Mucosa of descending colon (tissue), 3 donors: ENCODE measurements at places on chromosomes 16 and 17. TPM values are rescaled to one million over a fixed set of nuclear protein-coding genes. Genes with fewer than 3 reads are reported as not detected.

- DNase-seq, result no peak
These were observed 7.5 kb downstream of the TK1 start for GRCh38 chr17:78179372-78179771.

DNA sequence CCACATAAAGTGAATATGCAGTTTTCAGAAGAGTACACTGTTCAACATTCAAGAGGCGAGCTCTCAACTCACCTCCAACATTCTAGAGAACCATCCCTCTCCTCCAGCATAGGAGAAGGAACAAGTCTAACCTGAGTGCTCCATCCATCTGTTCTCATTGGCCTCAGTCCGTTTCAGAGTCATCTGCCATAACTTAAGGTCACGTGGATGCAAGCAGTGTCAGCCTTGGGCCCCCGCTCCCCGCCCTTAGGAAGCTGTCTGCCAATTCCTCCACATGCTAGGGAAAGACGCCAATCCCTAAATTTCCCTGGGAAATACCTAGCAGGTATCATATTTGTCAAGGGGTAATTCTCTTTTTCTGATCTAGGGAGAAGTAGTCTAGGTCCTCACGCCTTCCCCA lies 21.4 kb downstream of the MARVELD3 start:
- DNase-seq, result no peak

DNA sequence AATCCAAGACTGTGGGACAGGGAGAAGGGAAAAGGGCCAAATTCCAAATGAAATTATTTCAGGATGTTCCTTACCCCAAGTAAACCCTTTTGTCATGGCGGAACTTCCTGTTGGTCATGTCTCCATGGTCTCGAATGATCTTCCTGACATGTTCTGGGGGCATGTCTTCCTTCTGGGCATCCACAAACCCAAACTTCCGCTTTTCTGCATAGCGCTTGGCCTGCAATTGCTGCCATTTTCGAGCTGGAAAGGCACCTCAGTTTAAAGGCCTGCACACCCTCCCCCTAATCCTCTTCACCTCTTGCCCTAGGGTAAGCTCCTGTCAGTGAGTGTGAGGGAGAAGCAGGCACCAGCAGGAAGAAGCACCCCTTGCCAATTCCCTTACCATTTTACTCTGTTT lies 1.2 kb downstream of the PRPF8 start:
- DNase-seq, result no peak

- no peak for DNase-seq
These were observed 27.2 kb upstream of the IRF8 start for GRCh38 chr16:85871756-85872155.

Gene SERPINF2
- total RNA-seq, result 8.2 TPM

Gene INCA1
- total RNA-seq, result 3.5 TPM
